Stimulated activated CD4-positive, alpha-beta T cell treated with anti-CD3 and anti-CD28 coated beads, Interleukin-15, amount 100 ng/mL, for 1 hour (primary cell): ENCODE measurements at places on chromosomes 11 and 22.

GRCh38 chr11:70252844-70253243 is 17.6 kb upstream of the PPFIA1 start:
- no peak for DNase-seq

DNA sequence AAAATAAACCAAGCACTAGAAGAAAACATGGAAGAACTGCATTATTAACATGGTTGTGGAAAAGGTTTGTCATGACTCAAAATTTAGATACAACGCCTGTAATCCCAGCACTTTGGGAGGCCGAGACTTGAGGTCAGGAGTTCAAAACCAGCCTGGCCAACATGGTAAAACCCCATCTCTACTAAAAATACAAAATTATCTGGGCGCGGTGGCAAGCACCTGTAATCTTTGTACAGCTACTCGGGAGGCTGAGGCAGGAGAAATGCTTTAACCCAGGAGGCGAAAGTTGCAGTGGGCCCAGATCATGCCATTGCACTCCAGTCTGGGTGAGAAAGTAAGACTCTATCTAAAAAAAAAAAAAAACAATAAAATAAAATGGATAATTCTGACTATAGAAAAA is 23.7 kb downstream of the GNB1L start:
- no peak for DNase-seq

GRCh38 chr22:44538518-44539315 is 40.7 kb upstream of the RTL6 start:
- no peak for DNase-seq

DNA sequence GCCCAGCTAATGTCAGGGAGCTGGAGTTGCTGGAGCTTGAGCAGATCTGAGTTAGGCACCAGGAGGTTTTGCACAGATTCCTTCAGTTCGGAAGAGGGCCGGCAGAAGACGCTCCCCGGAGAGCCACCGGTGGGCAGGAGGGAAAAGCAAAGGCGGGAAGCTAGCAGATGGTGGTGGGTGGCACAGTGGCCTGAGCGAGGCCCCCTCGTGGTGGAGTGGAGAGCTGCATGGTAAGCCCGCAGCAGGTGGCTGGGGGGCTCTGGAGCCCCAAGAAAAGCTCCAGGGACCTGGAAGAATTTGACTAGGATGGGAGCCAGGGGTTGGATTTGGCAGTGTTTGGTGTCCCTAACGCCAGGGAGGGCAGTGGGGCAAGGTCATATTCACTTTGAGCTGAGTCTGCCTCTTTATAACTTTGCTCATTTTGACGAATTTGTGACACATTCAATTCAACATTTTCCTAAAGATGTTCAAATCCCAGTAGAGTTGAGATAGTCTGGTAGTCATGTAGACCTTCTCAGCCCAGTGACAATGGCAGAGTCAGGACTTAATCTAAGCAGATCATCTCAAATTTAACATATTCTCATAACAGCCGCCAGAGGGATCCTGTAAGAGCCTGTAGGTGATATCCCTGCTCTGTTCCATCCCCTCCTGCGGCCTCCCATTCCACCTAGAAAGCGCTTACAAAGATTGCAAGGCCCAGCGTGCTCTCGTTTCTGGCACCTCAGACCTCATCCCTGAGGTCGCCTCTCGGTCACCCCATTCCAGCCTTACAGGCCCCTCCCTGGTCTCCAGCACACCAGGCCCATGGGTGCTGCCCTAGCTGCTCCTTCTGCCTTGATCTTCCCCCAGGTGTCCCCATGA is 57.9 kb downstream of the TRIM29 start:
- no peak for DNase-seq

GRCh38 chr11:2221024-2221423 is 49.4 kb downstream of the ASCL2 start:
- no peak for DNase-seq

GRCh38 chr22:30695351-30695851 is 727 bp downstream of the OSBP2 start:
- no peak for DNase-seq

DNA sequence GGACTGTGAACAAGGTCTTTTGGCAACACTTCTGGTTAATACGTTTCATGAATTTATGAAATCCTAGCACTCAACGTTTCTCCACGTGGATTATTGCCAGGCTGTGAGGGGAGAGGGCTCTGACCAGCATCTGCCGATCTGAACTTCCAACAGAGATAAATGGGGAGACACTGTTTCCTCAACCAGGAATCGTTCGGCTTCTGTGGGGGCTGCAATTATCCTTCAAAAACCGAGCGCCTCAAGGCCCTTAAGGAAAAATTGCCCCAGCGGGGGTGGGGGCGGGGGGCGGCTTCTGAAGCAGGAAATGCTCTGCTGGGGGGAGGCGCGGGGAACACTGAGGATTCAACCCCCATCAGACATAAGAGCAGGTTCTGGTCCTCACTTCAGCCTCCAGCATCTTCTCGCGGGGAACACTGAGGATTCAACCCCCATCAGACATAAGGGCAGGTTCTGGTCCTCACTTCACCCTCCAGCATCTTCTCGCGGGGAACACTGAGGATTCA is 155.6 kb downstream of the BRD1 start:
- DNase-seq, result no peak

- no peak for DNase-seq
Observed at GRCh38 chr11:8097468-8097867, 16.5 kb downstream of the TUB start.

GRCh38 chr11:63212742-63213141 is 30.7 kb downstream of the SLC22A25 start:
- no peak for DNase-seq

- DNase-seq, result no peak
Observed at GRCh38 chr11:112302226-112302868, 41.7 kb upstream of the PLET1 start.

- DNase-seq, result no peak
Observed at GRCh38 chr22:43862074-43862881, at the start of gene SULT4A1. SULT4A1 (minus strand) TSS chr22:43862513; CDS start chr22:43862382, 131 bp downstream.

GRCh38 chr11:126893796-126894195 is 106.8 kb downstream of the KIRREL3 start:
- DNase-seq, result no peak

- DNase-seq, result no peak
Observed at GRCh38 chr22:44630826-44631225, 71.2 kb upstream of the PRR5 start.

GRCh38 chr22:36352803-36353507 is 34.8 kb downstream of the MYH9 start:
- no peak for DNase-seq
